ENCODE measurements at places on chromosomes 6 and 20. TPM values are rescaled to one million over a fixed set of nuclear protein-coding genes. Genes with fewer than 3 reads are reported as not detected.
A peak's percentile ranks its signal among the peaks of the same experiment; 100 is the strongest.

GRCh38 chr20:57205606-57206219 lies 60.7 kb downstream of the BMP7 start:
- no peak for DNase-seq

DNA sequence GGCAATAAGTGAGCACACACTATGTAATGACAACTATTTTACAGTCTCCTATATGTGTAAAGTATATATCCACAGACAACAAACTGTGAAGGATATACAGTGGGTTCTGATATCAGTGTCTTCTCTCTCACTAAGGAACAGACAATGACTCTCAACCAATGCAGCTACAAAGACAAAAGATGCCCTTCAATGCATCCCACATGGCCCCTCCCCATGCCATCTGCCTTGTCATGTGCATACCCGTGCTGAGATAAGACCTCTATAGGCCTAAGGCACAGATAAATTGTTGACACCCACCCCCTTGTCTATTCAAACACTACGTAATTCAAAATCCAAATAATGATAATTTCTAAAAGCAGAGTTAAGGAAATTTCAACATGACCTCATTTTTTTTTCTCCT lies 1123.5 kb upstream of the MAP3K7 start:
- no peak for DNase-seq

GRCh38 chr6:135163440-135163738 lies 17.7 kb upstream of the MYB start:
- DNase-seq, result no peak

GRCh38 chr6:119541132-119541905 lies 191.8 kb upstream of the MAN1A1 start:
- peak; percentile 92 for DNase-seq

The SPATS1 gene
- total RNA-seq, result not detected

DNA sequence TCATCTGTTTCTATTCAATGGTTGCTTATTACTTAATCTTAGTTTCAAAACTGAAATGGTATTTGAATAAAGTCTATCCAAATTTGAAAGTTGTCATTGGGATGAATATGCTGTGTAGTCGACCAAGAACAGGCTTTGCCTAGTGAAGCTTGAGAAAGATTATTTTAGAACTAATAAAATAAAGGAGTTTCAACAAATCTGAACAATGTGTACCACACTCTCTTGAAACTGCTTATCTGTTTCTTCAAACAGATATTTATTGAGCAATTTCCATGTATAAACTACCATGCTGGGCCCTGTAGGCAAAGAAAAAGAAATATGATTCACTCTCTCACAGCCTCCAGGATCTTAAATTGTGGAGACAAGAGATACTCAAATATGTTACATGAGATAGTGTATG lies 174.4 kb downstream of the OGFRL1 start:
- DNase-seq, result no peak

The PLA2G7 gene
- not detected for total RNA-seq

Measured in myocyte (in vitro differentiated cells).